WERI-Rb-1 (cell line): ENCODE measurements at places on chromosomes 12 and 14.

GRCh38 chr12:52184813-52185212 lies 7.0 kb downstream of the KRT80 start:
- DNase-seq = no peak

- DNase-seq = no peak
These were observed 401.7 kb downstream of the TRHDE start for GRCh38 chr12:72673853-72674252.

DNA sequence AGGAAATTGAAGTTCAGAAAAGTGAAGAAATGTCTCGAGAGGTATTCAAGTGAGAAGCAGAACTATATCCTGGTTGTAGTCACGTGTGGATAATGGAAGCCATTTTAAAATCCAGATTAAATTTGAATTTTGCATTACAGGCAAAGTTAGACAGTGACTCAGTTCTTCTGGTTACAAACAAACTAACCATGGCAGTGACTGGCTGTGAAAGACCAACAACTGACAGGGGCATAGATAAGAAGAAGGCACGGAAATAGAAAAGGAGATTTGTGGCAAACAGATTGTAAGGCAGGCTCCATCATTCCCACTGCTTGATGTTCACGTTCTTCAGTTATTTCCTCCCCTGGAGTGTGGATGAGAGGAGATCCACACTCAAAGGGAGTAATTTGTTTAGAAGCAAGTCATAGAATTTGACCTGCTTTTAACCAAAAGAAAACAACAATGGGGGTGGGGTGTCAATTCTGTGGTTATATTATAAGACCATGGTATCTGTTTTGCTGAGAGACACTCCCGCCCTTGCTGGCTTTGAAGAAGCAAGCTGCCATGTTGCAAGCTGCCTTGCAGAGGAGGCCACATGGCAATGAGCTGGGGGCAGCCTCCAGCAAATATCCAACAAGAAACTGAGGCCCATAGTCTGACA lies 795.3 kb downstream of the VRK1 start:
- DNase-seq = no peak

DNA sequence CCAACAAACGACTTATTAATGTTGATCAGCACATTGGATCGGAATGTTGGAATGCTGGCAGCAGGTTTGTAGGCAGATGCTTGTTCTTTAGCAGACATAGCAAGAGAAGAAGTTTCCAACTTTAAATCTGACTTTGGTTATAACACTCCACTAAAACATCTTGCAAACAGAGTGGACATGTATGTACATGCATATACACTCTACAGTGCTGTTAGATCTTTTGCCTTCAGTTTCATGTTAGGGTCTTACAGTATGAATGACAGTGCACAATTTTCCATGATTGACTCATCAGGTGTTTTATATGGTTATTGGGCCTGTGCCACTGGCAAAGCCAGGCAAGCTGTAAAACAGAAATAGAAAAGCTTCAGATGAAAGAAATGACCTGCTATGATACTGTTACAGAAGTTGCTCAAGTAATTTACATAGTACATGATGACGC lies 14.3 kb upstream of the DHRS7 start:
- no peak for DNase-seq

DNA sequence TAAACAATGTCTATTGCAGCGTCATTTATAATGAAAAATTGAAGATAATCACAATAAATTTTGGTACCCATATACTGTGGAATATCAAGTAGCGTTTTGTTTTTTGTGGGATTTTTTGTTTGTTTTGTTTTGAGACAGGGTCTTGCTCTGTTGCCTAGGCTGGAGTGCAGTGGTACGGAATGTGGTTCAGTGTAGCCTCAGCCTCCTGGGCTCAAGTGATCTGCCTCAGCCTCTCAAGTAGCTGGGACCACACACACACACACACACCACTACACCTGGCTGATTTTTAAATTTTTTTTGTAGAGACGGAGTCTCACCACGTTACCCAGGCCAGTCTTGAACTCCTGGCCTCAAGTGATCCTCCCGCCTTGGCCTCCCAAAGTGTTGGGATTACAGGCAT lies 6.6 kb downstream of the ZNF664 start:
- no peak for DNase-seq

DNA sequence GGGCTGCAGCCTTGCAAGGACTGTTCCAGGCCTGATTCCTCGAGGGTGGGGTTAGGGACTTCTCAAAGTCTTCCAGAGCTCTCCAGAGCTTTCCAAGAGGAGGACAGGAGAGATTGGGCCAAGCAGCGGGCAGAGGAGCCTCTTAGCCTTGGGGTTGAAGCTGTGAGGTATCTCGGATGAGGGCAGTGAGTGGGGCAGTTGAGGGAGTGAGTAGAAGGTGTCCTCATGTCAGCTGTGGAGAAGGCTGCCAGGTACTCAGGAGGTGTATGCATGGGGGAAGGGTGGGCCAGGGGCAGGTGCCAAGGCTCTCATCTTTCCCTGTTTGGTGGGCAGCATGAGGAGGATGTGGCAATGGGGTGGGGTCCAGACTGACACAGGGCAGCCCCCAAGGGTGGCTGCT lies 7.7 kb downstream of the KRT83 start:
- DNase-seq = no peak

DNA sequence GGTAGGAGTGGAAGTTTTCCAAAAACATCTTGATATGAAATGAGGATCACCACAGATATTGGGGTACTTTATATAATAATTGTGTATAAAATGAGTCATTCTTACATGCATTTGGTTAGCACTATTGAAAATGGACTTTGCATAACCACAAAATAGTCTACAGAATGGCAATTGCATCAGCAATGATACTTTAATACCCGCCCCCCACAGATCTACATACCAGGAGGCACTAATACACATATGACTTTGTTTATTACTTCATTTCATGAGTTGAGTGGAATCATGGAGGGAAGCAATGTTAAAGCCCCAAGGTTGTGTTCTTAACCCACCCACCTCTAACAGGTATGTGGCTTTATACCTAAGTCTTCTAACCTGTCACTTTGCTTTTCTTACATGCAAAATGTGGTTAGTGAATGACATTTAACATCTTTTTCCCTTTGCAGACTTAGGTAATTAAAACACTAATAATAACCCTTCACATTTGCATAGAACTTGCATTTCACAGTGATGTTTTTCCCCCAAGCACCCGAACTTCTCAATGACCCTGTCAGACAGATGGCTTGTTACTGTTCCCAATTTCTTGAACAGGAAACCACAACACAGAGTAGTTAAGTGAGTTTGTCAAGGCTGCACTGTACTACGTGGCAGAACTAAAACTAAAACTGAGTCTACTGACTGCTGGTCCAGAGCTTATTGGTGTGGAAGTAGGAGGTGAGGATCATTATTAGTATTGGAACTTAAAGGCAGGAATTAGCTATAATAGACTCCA lies 101.9 kb downstream of the NPAS3 start:
- DNase-seq = no peak

- no peak for DNase-seq
These were observed 114.4 kb downstream of the ZFP36L1 start for GRCh38 chr14:68678471-68678870.

- DNase-seq = peak; percentile 36
These were observed 19.0 kb downstream of the SCARB1 start for GRCh38 chr12:124844411-124845397.

DNA sequence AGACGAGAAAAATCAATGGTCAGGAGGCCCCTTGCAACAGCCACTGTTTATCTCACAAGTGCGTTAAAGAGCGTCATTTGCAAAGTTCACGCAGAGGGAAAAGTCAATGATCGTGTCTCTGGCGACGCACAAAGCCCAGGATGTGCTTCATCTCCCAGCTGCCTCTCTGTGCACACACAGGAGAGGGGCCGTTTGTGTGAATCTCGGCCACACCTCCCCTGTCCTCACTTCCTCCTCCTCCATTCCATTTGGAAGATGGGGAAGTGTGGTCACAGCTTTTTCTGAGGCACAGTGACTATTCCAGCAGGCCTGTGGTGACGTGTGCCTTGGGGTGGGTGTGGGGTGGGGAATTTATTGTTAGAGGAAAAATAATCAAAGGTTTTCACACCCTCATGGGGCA lies 90.4 kb downstream of the RBM19 start:
- DNase-seq = no peak

GRCh38 chr12:2583091-2583497 lies 211.7 kb upstream of the FKBP4 start:
- DNase-seq = peak; percentile 69

DNA sequence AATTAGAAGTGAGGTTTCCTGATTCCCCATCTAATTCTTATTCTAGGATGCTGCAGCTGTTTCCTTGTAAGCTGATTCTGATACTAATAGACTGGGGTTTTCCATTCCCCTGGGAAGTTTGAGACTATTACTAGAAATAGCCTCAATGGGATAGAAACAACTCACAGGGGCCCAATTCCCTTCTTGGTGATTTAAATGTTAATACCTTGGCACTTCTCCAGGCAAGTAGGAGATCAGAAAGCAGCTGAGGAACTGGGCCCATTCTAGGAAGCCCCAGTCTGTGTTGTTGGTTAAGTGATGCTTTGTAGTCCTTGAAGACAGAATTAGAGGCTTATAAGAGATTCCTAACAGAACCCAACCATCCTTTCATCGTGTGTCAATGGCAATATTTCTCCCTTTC lies 407.0 kb upstream of the SEL1L start:
- DNase-seq = no peak

GRCh38 chr14:55026441-55026792 lies 482 bp downstream of the WDHD1 start:
- DNase-seq = no peak

DNA sequence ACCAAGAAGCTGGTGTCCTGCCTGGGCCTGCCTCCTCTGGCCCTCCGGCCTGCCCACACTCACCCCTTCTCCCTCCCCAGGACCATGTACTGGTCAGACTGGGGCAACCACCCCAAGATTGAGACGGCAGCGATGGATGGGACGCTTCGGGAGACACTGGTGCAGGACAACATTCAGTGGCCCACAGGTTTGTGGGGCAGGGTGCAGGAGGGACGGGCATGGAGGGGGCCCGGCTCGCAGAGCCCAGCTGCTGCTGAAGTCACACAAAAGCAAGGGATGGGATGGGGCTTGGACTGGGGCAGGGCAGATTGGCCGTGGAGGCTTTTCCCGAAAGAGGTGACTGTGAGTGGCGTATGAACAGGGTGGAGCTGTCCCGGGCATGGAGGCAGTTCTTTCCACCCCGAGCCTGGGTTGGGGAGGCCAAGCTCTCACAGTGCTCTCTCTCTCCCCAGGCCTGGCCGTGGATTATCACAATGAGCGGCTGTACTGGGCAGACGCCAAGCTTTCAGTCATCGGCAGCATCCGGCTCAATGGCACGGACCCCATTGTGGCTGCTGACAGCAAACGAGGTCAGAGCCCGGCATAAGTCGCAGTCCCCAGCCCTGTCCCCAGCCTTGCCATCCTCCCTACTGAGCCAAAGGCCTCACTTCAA lies 7.8 kb upstream of the NXPH4 start:
- no peak for DNase-seq

- DNase-seq = peak; percentile 89
These were observed 12.4 kb downstream of the MSI1 start for GRCh38 chr12:120356567-120357030.

- DNase-seq = no peak
These were observed 381.0 kb downstream of the SNAPC1 start for GRCh38 chr14:62143245-62143644.

GRCh38 chr14:105075379-105076295 lies 10.4 kb upstream of the GPR132 start:
- peak; percentile 89 for DNase-seq

GRCh38 chr12:117097159-117097558 lies 2.1 kb downstream of the TESC start:
- peak; percentile 60 for DNase-seq

GRCh38 chr14:22973217-22974032 lies 8.9 kb downstream of the AJUBA start:
- peak; percentile 48 for DNase-seq

DNA sequence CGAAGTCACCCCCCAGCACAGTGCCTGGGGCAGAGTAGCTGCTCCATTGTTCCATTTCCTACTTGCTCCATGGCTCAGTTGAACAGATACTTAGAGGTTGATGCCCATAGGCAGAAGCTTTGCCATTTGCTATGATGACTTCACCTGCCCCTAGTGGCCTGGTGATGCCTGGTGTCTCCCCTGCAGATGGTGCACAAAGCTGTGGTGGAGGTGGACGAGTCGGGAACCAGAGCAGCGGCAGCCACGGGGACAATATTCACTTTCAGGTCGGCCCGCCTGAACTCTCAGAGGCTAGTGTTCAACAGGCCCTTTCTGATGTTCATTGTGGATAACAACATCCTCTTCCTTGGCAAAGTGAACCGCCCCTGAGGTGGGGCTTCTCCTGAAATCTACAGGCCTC lies 10.6 kb downstream of the SERPINA5 start:
- DNase-seq = no peak

GRCh38 chr14:50113381-50114035 lies 2.9 kb downstream of the VCPKMT start:
- DNase-seq = no peak

DNA sequence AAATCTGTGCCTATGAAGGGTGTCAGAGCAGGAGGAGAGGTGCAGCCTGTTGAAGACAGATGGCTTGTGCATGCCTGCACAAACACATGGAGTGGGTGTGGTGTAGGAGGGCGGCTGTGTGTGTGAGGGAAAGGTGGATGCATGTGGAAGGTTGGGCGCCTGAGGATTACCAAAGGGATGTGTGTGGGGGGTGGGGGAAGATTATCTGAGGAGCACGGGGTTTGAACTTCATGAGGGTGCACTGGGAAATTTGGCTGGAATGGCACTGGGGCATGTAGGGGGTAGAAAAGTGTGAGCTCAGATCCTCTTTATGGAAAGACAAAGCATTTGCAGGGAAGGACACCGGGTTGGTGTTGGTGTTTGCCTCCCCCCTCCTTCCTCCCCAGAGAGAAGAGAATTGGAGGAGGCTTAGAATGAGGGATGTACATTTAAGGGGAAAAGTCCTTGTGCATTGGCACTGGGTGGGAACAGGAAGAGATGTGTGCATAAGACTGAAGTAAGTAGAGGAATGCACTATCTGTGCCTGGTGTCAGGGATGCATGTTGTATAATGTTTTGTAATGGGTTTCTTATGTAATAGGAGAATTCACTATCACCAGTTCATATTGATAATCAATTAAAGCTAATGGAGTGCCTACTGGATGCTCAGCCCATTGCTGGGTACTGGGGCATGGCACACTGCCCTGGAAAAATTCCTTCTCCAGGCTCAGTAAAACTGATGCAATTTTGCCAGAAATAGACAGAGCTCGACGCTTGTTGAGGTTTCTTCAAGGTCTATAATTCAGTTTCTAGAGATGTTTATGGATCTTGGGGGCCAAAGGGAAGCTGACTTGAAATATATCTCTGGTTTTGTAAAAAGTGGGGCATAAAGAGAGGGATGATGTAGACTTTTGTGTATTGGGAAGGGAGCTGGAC lies 3.0 kb downstream of the NTF3 start:
- peak; percentile 64 for DNase-seq
